Ecto neural progenitor cell (in vitro differentiated cells): ENCODE measurements at places on chromosomes 12 and 14.

- DNase-seq = no peak
These were observed 868.8 kb upstream of the TMEM132C start for GRCh38 chr12:127398016-127398710.

GRCh38 chr12:19945559-19946435 is 422.5 kb upstream of the PDE3A start:
- no peak for DNase-seq

DNA sequence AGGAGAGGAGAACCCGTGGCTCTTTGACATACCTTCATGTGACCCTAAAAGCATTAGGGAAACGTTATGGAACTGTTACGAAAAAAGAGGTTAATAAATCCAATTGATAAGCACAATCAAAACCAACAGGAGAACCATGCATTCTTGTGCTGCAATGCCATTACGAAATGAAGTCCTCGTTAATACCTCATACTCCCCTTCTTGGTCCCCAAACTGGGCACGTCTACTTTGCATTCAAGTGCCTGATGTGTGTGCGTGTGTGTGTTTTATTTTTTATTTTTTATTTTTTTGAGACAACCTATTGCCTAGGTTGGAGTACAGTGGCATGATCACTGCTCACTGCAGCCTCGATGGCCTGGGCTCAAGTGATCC is 150.0 kb downstream of the ETV6 start:
- DNase-seq = no peak

- DNase-seq = no peak
These were observed 282.8 kb downstream of the CEP128 start for GRCh38 chr14:80658733-80659132.

DNA sequence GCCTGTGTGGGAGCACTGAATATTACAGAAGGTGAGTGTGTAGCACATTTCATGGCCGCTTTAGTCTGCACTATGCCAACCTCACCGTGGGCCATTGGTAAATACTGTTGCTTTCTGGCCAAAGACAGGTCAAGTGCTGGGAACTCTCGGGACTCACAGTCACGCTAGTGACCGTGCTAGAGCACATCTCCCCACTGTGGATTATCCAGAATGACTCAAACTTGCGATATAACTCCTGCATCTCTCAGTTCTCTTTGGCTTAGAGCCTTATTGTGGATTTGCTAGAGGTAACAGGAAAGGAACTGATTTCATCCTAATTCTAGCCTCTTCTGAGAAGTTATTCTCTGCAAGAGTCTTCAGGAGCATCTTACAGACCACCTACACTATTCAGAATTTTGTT is 86.5 kb downstream of the DAD1 start:
- no peak for DNase-seq

DNA sequence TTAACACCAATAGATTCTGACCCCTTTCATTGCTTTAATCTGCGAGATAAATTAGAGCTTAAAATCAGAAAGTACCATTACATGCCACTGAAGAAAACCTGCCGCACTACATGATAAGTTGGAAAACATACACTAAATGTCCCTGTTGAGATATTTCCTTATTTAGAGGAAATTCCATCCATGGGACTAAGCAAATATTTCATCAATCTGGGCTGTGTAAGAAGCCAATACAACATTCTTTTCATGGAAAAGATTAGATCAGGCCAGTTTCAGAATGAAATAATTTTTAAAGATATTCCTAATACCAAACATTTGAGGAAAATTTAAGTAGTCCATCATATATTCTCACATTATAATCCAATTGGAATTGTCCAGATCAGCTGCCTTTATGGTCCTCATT is 112.8 kb downstream of the LLPH start:
- DNase-seq = no peak

DNA sequence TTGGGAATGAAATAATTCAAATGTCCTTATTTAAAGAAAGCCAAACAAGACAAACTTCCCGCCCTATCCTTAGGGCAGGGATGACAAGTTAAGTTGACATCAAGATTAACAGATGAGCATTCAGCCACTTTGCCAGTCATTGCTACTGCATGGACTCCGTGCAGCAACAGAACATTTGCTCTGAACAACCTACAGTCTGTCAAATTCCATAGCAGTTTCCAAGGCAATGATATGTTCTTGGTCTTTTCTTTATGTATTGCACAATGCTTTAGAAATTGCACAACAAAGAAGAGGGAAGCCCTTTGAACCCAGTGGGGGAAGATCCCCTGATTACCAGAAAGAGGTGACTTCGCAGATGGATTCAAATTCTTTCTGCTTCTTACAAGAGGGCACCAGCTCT is 269.8 kb downstream of the BCAT1 start:
- peak; percentile 58 for DNase-seq

DNA sequence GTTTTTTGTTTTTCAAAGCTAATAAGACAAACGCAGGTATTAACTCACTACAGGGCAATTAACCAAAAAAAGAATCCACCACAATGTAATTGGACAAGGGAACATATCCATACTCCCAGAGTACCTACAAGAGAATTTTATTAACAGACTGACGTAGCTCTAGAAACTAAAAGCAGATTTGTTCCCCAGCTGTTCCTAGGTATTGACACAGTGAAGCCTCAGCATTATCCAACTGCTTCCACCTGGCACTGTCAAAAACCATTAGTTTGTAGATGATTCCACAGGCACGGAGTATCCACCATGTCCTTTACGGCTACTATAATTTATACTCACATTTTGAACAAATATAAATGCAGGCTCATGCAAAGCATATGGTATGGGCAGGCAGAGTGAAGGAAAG is 22.3 kb downstream of the PPM1H start:
- DNase-seq = no peak

DNA sequence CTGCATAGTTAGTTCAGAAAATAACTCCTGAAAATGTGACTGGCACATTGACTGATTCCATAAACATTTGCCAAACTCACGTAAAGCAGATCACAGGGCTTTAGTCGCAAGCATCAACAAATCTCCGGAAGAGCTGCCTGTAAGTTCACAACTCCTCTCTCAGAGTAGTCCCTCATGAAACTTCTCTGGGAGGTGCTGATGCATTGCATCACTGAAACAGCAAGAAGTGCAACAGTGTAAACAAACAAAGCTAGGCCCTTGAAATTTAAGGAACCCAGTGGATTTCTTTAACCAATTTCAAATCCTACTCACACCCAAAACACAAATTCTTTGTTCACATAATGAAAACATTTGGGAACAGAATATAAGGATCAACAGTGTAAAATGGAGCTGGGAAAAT is 1691.7 kb upstream of the FLRT2 start:
- no peak for DNase-seq

DNA sequence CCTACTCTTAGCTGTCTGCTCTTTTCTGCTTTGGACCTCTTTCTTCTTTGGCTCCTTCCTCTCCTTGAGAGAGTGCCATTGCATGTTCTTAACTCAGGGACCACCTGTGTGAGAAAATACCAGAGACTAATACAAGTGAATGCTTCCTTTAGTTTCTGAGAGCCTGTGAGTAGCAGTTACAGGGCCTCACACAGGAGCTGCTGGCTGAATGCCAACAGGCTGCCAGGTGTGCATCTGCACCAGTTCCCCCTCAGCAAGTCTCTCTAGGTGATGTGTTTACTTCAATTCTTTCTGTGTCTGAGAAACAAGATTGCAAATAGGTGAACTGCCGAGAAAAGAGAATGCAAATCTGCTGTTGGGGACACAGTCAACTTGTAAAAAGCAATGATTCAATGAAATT is 108.2 kb downstream of the STXBP6 start:
- DNase-seq = no peak

GRCh38 chr14:104220215-104221070 is 82.1 kb downstream of the KIF26A start:
- no peak for DNase-seq

DNA sequence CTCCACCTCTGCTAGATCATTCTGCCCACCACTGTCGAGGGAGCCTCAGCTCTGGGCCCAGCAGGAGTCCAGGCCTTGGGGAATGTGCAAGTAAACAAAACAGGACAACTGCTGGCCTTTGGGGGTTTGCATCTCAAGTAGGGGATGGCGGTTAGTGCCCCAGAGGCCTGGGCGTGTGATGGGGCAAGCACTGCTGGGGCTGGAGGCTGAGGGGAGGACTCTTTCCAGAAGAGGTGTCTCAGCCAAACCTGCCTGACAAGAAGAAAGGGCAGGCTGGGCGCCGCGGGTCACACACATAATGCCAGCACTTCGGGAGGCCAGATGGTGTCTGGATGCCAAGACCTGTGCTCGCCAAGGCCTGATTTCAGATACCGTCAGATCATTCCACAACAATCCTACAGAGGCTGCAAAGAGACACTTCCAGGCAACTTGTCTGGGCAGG is 8.6 kb upstream of the ALDH2 start:
- no peak for DNase-seq

- no peak for DNase-seq
These were observed 1.8 kb downstream of the TMCC3 start for GRCh38 chr12:94648578-94648977.

DNA sequence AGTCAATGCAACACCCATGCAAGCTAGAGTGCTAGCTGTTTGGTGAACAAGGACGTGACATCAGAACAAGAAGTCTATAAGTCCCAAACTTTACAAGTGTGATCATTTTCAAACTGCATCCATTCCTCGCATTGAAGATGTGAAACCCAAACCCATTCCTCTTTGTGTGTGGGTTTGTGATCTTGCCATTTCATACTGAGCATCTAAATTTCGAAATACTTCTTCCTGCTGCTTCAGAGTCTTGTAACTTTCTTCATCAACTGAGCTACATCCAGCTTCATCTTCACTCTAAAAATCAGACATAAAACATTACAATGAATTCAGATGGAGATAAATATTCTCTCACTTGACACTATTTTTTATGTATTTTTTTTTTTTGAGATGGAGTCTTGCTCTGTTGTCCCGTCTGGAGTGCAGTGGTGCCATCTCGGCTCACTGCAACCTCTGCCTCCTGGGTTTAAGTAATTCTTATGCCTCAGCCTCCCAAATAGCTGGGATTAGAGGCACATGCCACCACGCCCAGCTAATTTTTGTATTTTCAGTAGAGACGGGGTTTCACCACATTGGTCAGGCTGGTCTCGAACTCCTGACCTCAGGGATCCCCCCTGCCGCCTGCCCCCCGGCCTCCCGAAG is 4.8 kb upstream of the ZCCHC8 start:
- DNase-seq = no peak

DNA sequence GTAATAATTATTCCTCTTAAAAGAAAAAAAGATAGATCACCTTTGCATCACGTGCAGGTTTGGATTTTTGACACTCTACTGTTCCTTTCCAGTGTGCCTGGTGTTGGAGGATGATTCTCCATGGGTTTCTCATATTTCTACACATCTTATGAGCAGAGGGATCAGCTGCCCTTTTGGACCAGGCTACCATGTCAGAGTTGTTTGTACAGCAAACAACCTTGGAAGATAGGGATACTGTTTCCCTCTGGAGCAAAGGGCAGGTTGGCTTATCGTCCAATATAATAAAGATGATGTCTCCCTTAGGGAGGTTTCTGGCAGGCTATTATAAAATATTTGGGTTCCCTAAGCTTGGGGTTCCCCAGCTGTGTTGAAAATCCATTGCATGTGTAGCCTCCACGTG is 42.1 kb downstream of the DAO start:
- DNase-seq = no peak

- DNase-seq = no peak
These were observed 196.9 kb downstream of the GRIN2B start for GRCh38 chr12:13784504-13784903.

GRCh38 chr12:91769736-91770135 is 375.9 kb downstream of the BTG1 start:
- no peak for DNase-seq

GRCh38 chr12:39795481-39795880 is 175.9 kb upstream of the ABCD2 start:
- no peak for DNase-seq

GRCh38 chr14:54447231-54447692 is 6.1 kb upstream of the CNIH1 start:
- DNase-seq = no peak

- no peak for DNase-seq
These were observed 91.2 kb downstream of the RFLNA start for GRCh38 chr12:124386059-124386458.

DNA sequence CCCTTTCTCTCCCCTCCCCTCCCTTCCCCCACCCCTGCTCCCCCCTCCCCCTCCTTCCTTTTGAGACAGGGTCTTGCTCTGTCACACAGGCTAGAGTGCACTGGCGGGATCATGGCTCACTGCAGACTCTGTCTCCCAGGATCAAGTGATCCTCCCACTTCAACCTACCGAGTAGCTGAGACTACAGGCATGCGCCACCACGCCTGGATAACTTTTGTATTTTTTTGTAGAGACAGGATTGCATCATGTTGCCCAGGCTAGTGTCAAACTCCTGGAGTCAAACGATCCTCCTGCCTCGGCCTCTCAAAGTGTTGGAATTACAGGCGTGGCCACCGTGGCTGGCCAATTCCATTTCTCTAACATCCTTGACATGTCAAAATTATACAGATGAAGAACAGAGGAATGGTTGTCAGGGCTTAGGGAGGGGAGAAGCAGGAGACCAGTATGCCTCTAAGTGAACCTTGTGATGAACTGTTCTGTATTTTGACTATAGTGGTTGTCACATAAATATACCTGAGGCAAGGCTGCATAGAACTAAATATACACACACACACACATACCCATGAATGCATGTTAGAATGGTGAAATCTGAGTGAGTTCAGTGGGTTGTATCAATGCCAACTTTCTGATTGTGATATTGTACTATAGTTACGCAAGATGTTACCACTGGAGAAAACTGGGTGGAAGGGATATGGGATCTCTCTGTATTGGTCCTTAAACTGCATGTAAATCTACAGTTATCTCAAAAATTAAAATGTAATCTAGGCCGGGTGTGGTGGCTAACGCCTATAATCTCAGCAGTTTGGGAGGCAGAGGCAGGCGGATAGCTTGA is 3.6 kb upstream of the CFAP73 start:
- DNase-seq = no peak
